ENCODE measurements at places on chromosomes 12 and 14.

GRCh38 chr14:32468955-32469354 lies 139.9 kb downstream of the AKAP6 start:
- DNase-seq, result no peak

DNA sequence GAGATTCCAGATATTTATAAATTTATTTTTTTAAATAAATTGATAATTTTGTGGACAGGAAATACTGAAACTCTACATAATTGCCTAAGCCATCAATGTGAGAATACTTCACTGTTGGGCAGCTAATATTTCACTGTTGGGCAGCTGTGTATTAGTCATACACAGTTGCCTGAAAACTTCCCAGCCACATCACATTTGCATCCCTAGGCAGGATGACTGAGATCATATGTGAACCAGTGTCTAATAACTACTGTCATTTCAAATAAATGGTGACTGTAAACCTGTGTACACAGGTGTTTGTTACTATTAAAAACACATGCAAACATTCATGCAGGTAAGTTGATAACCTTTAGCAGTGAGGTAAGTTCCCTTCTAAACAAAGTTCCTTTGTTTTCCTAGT lies 43.9 kb downstream of the TMTC3 start:
- DNase-seq, result no peak

GRCh38 chr12:69534389-69534822 lies 50.9 kb upstream of the CCT2 start:
- DNase-seq, result no peak

DNA sequence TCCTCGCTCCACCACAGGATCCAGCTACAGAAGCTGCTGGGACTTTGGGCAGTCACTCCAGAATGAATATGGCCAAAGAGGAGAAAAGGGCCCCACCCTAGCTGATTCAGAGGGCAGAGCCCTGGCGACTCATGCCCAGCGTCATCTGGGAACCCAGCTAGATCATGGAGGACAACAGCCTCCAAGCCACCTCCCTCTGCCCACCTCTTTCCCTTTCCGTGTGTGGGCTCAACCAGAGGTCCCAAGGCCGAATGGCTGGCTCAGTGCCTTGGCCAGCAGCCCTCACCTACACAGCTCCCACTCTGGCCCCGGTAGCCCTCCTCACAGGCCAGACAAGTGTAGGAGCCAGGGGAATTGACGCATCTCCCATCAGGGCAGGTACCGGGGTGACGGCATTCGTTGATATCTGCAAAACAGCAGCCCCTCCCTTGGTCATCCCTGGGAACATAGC lies 17.4 kb downstream of the ISCA2 start:
- DNase-seq, result no peak

DNA sequence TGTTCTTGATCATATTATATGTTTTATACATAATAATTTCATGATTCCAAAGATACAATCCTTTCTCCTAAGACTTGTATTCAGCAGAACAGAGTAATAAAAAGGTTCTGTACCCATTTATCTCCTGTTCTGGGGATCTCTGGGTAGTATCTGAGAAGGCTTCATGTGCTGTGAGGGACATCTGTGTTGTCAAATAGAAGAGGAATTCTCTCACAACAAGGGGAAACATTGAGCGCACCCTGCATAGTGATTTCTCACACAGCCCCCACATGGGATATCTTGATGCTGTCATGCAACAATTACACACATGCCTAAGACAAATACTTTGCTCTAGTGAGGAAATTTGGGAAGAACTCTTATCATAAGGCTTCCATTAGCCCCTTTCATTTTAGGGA lies 101.8 kb upstream of the ATF1 start:
- DNase-seq, result no peak

GRCh38 chr12:124303579-124304313 lies 8.9 kb downstream of the RFLNA start:
- DNase-seq, result no peak

GRCh38 chr14:59097681-59098080 lies 90.8 kb upstream of the DAAM1 start:
- no peak for DNase-seq

DNA sequence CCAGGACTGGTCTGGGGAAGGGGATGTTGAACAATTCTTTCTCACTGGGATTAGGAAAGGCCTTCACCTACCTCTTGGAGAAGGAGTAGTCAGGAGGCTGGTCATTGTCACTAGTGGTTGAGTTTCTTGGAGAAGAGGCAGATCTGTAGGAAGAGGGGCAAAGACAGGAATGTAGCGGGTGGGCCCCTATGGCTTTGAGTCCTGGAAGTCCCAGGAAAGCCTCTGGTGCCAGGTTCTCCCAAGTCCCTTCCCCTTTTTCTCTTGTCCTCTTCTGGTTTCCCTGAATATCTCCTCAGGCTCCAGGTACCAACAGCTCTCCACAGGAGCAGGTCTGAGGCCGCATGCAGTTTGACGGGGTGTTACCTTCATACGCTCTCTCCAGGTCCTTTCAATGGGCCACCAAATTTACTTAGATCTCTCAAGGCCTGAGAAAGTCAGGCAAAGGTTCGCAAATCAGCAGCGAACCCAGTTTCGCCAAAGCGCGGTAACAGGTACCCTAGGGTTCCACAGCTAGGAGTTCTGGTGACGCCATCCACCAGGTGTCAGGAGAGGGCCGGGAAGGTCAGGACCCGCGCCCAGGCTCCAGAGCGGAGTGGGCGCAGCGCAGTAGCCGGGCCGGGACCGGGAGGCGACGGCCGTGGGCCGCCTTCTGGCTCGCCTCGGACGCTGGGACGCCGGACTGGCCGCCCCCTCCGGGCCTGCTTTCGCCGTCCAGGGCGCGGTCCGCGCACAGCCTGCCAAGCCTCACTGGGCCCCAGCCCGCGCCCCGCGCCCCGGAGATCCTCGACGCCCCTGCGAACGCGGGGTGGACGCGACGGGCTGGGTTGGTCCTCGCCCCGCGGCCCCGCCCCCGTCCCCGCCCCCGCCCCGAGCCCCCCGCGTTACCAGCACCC lies 795 bp downstream of the SMAGP start:
- DNase-seq, result peak; percentile 10

DNA sequence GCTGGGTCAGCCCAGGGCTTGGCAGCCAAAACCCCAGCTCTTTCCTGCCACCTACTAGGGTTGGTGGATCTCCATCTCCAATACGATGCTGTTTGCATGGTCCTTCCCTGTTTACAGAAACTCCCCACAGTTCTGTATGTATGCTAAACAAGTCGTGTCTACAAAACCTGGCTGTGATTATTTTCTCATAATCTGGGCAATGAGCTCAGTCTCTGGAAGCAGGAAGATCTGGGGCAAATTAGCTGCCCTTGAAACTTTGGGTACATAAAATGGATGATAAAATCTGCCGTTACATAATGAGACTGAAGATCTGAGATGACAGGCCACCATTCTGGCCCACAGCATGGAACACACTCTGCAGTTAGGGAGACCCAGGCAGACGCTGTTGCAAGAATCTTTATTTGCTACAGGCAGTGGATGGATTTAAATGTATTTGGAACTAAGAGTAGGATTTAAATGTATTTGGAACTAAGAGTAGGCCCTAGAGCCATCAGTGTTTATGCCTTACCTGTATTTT lies 31.7 kb downstream of the ACADS start:
- no peak for DNase-seq

GRCh38 chr12:2451025-2451424 lies 343.7 kb upstream of the FKBP4 start:
- no peak for DNase-seq

- no peak for DNase-seq
Measured at GRCh38 chr14:64061115-64061514, 208.3 kb downstream of the SYNE2 start.

GRCh38 chr12:96606134-96606533 lies 116.8 kb downstream of the CFAP54 start:
- DNase-seq, result no peak

DNA sequence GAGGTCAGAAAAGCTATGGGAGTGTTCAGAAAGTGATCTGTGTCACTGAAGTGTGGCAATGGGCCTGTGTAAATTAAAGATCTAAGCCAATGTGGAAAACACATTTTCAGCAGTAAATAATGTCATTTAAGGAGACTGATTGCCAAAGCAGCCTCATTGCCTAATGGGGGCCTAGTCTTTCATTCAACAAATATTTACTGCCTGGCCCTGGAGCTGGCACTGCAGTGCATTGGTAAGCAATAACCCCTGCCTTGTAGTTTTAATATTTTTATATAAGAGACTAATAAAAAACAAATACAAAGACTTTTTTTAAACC lies 326.6 kb downstream of the BTG1 start:
- DNase-seq, result no peak

DNA sequence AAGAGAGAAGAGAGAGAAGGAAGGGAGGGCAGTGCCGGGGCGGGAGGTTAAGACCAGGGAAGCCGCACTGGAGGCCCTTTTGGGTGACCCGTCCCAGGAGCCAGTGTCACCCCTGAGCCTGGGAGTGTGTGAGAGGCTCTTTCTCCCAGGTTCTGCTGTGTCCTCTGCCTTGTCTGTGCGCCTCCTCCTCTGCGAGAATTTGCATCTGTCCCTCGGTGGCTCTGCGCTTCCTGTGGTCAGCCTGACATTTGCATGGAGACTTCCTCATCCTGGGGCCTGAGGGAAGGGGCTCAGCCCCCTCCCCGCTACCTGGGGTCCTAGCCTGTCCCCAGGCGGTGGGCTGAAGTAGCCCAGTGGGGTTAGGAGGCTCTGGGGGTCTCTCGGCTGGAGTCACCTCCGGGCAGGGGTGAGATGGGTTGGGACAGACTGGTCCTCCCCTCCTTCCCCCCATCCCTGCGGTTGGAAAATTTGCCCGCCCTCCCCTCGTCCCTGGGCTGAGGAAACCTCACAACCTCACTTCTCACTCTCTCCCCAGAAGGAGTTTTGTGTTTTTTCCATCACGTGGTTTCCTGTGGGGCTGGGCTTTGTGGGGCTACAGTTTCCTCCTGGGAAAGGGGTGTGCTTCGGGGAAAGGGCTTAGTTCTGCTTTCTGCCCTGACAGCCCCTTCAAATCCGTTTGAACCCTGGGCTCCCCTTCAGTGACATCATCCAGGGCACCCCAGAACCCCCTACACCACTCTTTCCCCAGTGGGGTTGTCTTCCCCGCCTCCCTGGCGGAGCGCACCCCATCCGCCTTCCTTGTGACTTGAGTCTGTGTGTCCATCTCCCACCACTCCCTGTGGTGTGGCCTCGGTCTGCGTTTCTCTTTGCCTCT lies 2.5 kb downstream of the PTPN6 start:
- no peak for DNase-seq

GRCh38 chr12:66571361-66571915 lies 107.4 kb downstream of the GRIP1 start:
- DNase-seq, result no peak

GRCh38 chr12:48818831-48819590 lies 715 bp downstream of the CACNB3 start:
- no peak for DNase-seq

DNA sequence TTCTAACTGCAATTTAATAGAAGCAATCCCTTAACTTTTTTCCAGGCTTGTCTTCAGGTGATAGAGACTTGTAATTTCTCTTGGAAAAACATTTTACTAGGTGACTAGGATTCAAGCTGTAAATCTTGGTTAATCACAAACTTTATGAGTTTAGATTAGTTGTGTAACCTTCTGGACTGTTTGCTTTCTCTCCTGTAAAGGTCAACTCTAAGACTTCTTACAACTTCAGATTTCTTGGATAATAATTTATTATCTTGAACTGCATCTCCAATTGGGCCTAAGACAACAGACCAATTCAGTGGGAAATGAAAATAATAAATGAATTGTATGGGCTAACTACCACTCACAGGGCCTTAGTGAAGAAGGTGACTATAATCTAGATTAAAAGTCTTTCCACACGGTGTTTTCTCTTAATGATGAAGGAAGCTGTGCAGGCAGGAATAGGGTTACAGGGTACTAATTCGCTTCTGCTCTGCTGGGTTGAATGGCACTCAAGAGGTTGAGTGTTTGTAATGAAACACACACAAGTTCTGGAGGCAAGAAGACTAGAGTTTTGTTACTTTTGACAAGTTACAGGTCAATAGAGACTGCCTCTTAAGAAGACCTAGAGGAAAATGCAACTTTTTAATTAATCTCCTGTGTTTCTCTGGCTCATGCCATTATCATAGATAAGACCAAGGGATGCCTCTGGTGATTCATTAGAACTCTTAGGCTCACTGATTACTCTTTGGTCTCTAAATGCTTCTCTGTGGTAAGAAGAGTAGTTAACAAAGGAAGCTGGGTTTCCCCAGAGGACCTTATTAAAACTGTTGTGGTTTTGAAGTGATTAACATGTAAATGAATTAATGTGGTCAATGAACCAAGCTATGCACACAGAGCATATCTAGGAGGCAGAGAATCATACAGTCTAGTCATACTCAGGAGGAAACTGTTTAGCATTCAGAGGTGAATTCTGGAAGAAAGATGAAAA lies 30.0 kb upstream of the OR4E1 start:
- DNase-seq, result no peak

GRCh38 chr14:89616852-89617341 lies 199.9 kb upstream of the FOXN3 start:
- no peak for DNase-seq

- DNase-seq, result no peak
Measured at GRCh38 chr12:91343010-91343409, 160.4 kb upstream of the DCN start.

GRCh38 chr12:49885118-49885517 lies 18.6 kb downstream of the FAIM2 start:
- DNase-seq, result no peak

- DNase-seq, result no peak
Measured at GRCh38 chr12:125515887-125516286, 450.7 kb downstream of the AACS start.

DNA sequence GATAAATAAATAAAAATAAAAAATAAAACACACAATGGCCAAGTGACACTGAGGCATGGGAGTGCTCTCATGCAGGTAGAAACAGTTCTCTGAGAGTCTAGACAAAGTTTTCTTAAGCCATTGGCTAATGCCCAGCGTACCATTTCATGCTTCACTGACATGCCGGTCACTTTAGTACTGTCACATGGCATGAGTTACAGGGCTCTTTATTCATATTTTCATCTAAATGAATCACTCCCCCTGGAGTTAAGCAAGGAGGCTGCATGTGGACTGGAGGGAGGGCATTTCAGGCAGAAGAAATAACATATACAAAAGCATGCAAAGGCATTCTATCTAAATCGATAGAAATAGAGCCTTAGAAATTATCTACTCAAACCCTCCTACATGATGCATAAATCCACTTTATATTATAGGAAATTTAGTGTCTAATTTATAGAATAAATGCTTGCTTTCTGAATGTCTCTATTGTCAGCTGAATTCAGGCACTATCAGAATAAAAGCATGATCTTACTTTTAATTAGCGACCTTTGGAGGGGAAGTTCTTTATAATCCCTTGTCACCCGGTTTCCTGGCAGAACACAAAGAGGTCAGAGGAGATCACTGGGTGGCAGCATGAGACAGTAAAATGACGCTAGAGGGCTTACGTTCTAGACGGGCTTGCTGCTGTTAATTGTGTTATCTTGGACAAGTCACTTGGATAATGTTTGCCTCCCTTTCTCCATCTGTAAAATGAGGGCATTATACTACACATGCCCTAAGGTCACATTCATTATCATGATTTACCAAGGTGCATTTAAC lies 17.5 kb downstream of the DYRK4 start:
- DNase-seq, result no peak

GRCh38 chr12:293199-293598 lies 30.6 kb upstream of the SLC6A13 start:
- DNase-seq, result no peak

GRCh38 chr12:30926243-30927221 lies at the start of gene TSPAN11:
TSS of gene TSPAN11 (plus strand) at chr12:30926748. CDS start at chr12:30953992, 27,244 bp downstream.
- no peak for DNase-seq

- no peak for DNase-seq
Measured at GRCh38 chr12:115260762-115261675, 577.0 kb upstream of the TBX3 start.

- DNase-seq, result peak; percentile 89
Measured at GRCh38 chr12:103929046-103929783, 995 bp upstream of the HSP90B1 start.
